NCI-H524 treated with DMSO at 0.1 percent for 48 hours (cell line): ENCODE measurements at places on chromosomes 3 and 15.

DNA sequence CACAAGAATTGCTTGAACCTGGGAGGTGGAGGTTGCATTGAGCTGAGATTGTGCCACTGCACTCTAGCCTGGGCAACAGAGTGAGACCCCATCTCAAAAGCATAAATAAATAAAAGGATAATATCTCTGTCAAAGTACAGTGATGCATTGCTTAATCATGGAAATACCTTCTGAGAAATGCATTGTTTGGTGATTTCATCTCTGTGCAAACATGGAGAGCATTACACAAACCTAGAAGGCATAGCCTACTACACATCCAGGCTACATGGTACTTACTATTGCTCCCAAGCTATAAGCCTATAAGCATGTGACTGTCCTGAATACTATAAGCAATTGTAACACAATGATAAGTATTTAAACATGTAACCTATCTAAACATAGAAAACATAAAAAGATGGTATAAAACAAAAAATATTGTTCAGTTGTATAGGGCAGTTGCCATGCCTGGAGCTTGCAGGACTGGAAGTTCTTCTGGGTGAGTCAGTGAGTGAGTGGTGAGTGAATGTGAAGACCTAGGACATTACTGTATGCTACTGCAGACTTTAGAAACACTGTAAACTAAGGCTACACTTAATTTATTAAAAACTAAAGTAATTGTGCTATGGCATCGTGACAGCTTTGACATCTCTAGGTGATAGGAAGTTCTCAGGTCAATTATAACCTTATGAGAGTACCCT is 93.6 kb upstream of the SNRPN start:
- no peak for DNase-seq

DNA sequence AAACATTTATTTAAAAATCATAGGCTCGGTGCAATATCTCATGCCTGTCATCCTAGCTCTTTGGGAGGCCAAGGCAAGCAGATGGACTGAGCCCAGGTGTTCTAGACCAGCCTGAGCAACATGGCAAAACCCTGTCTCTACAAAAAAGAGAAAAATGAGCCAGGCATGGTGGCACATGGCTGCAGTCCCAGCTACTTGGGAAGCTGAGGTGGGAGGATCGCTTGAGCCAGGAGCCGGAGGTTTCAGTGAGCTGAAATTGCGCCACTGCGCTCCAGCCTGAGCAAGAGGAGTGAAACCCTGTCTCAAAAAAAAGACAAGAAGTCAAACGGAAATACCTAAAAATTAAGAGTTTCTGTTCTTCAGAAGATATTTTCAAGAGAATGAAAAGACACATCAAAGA is 122.3 kb downstream of the RSL24D1 start:
- no peak for DNase-seq

DNA sequence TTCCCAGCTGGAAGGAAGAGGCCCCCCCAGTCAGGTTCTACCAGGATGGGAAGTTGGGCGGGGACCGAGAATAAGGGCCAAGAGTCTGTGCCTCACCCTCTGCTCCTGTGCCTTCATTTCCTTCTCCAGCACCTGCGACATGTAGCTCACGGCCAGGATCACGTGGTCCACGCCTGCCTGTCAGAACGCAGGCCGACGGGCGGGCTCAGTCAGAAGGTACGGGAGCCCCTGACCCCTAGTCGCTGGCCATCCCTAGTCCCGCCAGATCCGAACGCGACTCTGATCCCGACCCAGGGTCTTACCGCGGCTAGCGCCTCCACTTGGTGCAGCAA is 489 bp downstream of the GMPPB start:
- no peak for DNase-seq

GRCh38 chr3:120506076-120506827 is 55.5 kb upstream of the FSTL1 start:
- peak; percentile 99 for DNase-seq

DNA sequence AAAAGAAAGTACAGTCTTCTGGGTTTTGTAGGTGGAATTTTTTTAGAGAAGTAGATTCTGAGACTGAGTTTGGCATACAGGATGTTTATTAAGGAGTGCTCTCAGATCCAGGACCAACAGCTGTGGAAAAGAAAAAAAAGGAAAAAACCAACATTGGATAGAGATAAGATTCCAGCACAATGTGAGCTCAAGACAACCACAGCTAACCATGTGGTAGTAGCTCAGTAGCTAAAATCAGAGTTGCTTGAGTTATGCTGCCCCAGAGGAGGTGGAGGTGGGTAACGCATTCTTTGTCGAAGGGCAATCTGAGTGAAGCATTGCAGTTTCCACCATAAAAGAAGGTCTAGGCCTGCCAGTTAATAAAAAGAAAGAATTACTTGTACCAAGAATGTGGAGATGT is 904.3 kb downstream of the NSUN3 start:
- no peak for DNase-seq

DNA sequence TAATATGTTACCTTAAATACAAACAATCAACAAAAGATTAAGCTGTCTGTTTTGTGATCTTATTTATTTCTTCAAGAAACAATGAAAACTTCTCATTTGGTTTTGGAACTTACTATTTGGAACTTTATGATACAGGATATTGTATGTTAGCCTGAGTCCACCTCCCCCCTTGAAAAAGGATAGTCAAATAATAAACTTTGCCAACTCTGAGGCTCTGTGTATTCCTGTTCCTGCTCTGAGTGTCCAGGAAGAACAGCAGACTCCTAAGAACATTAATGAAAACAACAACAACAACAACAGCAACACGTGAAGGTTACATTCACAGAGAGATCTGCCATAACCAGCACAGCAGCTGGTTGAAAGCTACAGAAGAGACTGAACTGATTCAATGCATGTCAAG is 108.1 kb upstream of the AADACL2 start:
- no peak for DNase-seq

- DNase-seq = no peak
These were observed 21.0 kb upstream of the FAM174B start for GRCh38 chr15:92676561-92676960.
